ENCODE measurements at places on chromosomes 2 and 18.

GRCh38 chr2:149906886-149907285 is 319.3 kb upstream of the MMADHC start:
- DNase-seq = peak; percentile 40

GRCh38 chr2:204477358-204477950 is 67.8 kb upstream of the PARD3B start:
- DNase-seq = no peak

DNA sequence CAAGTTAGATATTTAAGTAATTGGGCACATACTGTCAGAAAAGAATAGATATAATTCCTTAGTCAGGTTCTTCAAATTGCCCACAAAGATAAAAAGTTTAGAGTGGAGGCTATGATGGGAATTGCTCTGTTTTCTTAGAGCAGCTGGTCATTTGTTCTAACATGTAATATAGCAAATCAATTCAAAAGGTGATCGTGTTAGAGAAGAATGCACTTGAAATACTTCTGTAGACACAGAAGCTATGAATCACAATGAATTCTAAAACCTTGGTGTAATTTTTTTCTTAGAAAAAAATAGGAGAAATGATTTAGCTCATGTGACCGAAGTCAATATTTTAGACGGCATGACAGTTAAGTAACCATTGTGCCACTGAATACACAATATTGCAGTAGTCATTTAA is 918.1 kb upstream of the LRATD1 start:
- DNase-seq = no peak

DNA sequence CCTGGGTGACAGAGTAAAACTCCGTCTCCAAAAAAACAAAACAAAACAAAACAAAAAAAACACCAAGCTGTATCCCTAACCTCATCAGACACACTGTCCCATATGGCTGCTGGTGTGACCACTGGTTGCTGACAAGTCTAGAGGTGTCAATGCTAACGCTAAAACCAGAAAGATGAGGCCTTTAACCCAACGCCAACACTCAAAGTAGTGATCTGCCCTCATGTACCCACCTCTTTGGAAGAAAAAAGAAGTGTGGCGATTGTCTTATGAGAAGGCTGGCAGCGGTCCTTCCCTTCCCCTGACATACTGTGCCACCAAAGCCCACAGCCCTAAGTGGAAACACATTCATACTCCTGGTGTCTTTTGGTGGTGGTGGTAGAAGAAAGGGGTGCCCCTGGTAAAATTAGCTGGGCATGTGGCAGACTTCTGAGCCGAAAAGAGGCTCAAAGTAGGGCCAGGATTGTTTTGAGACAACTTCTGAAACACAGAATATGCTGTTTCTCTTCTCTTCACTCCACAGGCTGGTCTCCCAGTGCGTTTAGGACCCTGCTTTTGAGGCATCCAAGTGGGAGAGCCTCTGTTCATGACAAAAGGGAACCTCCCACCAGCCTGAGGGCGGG is 9.8 kb downstream of the SERTAD2 start:
- DNase-seq = no peak

- no peak for DNase-seq
Observed at GRCh38 chr2:69204654-69205053, 182.4 kb downstream of the GFPT1 start.

- no peak for DNase-seq
Observed at GRCh38 chr2:226461981-226462380, 337.6 kb downstream of the IRS1 start.

DNA sequence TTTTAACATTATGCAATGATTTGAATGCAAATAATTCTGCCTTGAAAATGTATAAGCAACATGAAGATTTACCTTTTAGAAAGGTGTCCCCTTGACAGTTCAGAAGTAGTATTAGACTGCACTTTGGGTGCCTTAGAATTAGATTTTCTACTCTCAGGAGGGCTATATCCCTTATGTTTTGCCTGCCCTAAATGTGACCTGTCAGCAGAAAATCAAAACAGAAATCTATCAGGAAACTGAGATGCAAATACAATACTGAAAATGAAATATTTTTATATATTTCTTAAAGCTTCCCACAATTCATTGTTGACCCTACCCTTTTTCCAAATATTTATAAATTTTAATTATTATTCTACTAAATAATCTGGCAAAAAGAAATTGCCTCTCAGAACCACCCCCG is 61.5 kb downstream of the TRIP12 start:
- DNase-seq = no peak

- peak; percentile 4 for DNase-seq
Observed at GRCh38 chr2:134610871-134611270, 107.9 kb downstream of the TMEM163 start.

GRCh38 chr2:201999279-201999678 is 34.4 kb upstream of the FZD7 start:
- no peak for DNase-seq

- no peak for DNase-seq
Observed at GRCh38 chr2:137255990-137256389, 490.6 kb downstream of the THSD7B start.

DNA sequence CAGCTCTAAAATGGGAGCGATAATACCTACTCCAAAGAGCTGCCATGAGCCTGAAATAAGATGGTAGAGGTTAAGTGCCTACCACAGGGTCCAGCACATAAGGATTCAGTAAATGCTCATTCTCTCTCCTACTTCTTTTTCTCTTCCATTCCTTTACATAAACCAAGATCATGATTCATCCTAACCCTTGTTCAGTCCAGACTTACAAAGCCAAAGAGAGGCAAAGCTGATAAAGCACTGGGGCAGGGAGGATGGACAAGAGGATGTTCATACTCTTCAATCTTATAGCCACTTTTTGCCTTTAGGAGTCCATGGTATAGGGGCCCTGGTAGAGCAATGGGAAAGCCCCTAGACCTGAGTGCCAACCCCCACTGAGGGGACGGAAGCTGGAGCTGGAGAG is 75.6 kb upstream of the PKDCC start:
- DNase-seq = no peak

DNA sequence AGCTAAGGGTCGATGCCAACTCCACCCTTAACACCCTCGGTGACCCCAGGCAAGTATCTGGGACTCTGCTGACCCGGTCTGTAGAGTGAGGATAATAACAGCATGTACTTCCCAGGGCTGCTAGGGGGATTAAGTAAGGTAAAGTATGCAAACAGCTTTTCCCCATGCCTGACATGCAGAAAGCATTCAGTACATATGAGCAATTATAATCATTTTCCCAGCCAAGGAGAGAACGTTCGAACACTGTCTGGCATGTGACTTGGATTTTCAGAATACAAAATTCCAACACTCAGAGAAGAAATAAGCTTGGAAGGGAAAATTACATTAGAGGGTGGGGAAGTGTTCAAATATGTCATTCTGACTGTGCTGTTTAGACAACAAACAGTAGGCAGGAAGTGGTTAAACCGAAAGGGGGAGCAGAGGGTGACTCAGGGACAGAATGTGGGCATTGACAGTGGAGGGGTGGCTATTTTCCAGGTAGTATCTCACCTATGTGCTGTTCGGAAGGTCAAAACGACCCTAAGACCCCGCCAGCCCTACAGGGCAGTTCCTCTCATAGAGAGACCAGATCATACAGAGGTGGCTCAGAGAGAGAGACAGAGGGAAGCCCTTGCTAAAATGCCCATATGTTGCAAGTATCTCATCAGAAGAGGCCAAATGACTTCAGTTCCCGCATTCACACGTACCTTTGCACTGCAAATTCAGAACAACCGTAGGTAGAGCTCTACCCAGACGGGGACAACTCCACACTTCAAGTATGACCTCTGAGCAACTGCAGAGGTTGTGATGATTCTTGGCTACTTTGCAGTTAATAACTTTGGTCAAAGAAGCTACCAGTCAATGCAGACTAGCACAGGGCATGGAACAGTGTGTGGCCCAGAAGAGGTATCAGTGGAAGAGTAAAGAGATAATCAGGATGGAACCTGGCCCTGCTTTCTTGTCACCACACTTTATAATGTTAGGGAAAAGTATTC is 14.8 kb downstream of the ASPRV1 start:
- DNase-seq = no peak

DNA sequence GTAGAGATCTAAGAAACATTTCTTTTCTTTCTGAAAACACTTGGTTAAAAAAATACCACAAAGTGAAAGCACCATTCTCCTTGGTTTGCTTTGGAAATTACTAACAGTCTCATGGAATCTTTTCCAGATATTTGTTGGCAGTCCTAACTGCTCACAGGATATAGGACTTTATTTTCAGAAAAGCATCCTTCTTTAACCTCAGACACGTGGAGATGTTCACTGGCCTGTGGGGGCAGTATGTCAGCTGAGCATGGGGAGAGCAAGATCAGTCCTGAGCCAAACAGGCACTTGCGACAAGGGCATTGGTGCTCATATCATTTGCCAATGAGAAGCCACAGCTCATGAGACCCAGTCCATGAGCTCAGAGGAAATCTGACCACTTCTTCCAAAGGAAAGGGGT is 371.9 kb downstream of the NBAS start:
- DNase-seq = peak; percentile 34

- DNase-seq = peak; percentile 5
Observed at GRCh38 chr2:137192366-137193310, 427.3 kb downstream of the THSD7B start.

- DNase-seq = no peak
Observed at GRCh38 chr2:148684507-148684906, 40.0 kb downstream of the EPC2 start.

DNA sequence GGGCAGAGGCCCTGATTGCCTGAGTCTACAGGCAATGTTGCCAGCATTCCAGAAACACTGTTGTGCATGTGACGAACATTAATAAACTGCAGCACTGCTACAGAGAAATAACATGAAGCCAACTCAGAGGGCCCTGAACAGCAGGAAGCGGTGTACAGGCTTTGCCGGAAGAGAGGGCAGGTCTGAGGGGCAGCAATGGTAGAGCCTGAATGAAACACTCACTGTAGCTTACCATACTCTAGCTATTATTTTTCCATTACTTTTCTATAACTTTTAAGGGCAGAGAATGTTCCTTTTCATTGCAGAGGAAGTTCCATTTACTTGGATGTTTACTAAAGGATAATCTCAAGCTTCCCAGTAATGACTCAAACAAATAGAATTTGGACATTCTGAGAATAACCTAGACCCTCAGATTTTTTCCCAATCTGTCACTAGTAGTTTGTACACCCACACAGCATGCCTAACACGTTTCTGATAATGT is 150.4 kb downstream of the MTX2 start:
- no peak for DNase-seq

DNA sequence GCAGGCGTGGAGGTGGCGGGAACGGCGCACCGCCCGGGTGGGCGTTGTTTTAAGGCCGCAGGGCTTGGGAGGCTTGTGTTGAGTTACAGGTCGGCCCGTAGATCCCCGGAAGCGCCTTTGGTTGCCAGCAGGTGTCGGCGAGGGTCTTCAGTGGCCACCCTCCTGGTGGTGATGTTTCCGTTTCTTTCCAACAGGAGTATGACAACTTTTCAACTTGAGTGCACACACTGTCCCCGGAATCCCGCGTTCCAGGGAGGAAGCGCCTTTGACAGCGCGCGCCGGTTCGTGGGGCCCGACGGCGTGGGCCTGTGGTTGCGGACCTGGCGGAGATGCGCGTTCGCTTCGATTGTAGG is 1.0 kb upstream of the HDAC4 start:
- DNase-seq = no peak

GRCh38 chr18:484749-485464 is 15.6 kb downstream of the COLEC12 start:
- DNase-seq = no peak

DNA sequence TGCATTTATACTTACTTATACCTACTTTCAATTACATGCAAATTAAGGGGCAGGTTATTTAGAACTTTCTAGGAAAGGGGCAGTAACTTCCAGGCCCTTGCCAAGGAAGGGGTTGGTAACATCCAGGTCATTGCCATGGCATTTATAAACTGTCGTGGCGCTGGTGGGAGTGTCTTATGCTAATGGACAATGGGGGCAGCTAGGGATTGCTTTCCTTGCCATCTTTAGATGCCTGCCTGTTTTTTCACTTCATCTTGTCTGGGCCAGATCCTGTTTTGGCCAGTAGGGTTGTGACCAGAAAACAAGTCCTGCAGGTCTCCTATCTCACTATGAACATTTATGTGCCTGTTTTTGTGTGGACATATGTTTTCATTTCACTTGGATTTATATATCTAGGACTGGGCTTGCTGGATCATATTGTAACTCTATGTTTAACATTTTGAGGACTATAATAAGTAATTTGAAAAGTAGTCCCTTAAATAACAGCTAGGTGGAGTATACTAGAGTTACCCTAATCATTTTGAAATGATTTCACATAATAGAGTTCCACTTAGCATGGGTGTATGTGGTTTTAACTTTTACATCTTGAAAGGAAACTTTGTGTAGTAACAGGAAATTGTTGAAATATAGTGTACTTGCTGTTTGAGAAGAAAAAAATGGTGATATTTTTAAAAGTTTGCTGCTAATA is 56.1 kb downstream of the LCLAT1 start:
- no peak for DNase-seq

GRCh38 chr18:9401176-9401575 is 66.6 kb downstream of the TWSG1 start:
- no peak for DNase-seq

- DNase-seq = no peak
Observed at GRCh38 chr2:189593115-189593514, 12.5 kb upstream of the SLC40A1 start.

GRCh38 chr2:45855374-45855773 is 203.9 kb downstream of the PRKCE start:
- DNase-seq = peak; percentile 50

DNA sequence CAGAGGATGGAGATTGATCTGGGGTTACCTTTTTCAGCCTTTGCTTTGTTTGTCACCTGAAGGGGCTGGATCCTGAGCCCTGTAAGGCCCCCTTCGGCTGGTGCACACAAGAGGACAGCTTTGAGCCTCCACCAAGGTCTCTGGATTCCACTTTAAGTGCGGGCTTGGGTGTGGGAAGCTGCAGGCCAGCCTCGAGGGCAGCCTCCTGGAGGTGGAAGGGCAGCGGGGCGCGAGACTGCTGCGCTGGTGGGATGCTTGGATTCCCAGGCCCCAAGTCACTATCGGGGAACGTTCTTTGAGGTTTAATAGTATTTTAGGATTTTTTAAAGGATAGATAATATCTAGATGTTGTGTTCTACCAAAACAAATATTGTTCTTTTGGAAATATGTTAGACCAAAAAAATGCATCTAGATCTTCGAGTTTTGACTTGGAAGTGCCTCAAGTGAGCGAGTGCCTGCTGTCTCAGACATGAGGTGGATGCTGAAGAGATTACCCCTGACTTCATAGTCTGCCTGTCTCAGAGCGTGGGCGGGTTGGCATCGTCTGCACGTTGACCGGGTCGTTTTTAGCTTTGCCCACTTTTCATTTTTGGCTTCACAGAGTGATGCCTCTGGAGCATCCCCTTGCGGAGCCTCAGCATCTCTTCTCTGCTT is 113.8 kb downstream of the AGAP1 start:
- DNase-seq = no peak

GRCh38 chr2:71269511-71270090 is 42.7 kb upstream of the PAIP2B start:
- no peak for DNase-seq

DNA sequence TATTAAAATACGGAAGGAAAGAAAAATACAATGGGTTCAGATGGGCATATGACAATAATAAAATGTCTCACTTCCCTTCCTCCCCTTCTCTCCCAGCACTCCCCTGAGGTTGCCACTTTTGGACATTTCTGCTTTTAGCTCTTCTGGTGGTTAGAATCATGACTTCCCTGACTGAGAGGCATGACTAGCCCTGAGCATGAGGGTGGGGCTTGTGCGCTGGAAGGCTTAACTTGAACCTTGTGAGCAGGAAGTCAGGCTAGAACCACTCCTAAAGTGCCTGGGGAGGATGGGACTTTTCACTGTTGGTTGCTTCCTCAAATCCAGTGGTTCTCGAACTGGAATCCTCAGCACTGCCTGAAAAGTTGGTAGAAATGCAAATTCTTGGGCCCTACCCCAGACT is 19.7 kb upstream of the ARHGAP25 start:
- DNase-seq = no peak

GRCh38 chr18:26637324-26637723 is 89.0 kb upstream of the KCTD1 start:
- DNase-seq = no peak
